Esophagus squamous epithelium (tissue), 5 donors: ENCODE measurements at places on chromosomes 5 and 9.

DNA sequence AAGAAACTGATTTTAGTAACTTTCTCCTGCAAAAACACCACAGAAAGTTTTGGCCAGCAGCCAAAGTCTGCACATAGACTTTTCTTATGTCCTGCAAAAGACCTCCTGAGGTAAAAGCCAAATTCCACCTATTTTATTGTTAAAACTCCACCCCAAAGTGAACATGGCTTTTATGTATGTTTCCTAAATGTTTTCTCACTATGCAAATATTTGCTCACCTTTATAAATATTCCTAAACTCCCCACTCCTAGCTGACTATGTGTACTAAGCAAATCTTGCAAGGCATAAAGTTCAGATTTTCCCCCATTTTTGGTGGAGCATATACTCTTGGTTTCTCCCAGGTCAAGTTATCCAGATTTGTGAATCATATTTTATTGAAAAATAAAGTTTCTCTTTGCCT is 446.2 kb downstream of the DNAH5 start:
- DNase-seq = no peak

DNA sequence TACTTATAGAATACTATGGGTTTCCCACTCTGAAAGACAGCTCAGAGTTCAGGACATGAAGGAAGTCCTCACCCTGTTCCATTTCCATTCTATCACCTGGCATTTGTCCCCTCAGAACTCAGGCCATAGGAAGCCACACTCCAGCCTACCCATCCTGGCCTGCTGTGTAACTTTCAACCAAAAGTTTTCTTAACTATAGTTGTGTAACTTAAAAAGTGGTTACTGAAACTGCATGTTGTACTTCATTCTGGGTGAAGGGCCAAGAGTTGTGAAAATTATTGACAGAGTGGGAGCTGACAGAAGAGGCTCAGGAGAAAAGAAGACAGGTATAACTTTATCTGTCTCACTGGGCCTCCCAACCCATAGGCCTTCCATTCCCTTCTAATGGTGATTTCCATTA is 212.5 kb downstream of the RAB3C start:
- no peak for DNase-seq

GRCh38 chr5:6752236-6752635 is 39.0 kb downstream of the TENT4A start:
- no peak for DNase-seq

GRCh38 chr5:131239686-131240085 is 24.2 kb upstream of the CDC42SE2 start:
- DNase-seq = no peak

DNA sequence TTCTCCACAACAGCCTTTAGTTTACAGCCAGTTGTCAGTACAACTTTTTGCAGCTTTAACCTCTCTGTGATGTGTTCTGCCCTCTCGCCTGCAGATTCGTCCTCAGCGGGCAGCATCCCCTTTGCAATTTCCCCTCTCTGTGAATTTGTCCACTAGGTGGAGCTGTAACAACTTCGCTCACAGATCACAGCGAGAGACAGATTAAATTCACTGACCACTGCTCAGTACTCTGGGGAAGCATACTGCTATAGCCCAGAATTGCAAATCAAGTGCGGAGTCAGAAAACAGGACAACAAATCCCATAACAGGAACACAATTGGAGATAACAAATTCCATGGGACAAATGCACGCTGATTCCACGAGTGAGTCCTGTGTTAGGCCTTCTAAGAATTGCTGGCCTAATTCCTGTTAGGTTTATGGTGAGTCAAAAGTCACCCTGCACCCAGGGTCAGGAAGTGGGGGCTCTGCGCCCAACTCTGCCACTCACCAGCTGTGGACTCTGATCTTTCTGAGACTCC is 2124.9 kb downstream of the MAT2B start:
- DNase-seq = no peak

DNA sequence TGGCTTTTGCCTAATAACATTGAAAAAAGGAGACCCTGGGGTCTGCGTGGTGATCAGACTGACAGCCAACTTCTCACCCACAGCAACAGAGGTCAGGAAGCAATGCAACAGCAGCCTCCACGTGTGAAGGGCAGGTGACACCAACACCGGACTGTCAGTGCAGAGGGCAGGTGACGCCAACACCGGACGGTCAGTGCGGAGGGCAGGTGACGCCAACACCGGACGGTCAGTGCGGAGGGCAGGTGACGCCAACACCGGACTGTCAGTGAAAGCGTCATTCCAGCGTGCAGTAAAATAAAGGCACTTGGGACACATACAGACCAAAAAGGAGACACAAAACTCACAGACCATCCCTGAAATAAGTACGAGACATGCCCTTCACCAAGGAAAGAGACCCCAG is 37.2 kb upstream of the CEP72 start:
- DNase-seq = no peak

DNA sequence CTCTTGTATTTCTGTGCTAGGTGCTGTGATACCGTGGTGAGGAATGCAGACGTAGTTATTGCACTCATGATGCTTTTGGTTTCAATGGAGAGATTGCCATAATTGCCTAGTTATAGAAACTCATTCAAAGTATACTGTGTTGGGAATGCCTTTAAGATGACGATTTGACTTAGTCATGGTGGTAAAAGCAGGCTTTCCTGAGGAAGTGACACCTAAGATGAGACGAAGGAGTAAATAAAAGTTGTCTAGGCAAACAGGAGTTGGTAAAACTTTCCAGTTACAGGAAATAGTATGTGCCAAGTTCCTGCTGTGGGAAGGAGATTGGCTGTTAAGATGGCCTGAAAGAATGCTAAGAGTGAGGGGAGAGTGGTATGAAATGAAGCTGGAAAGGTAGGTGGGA is 48.1 kb downstream of the FOCAD start:
- no peak for DNase-seq

DNA sequence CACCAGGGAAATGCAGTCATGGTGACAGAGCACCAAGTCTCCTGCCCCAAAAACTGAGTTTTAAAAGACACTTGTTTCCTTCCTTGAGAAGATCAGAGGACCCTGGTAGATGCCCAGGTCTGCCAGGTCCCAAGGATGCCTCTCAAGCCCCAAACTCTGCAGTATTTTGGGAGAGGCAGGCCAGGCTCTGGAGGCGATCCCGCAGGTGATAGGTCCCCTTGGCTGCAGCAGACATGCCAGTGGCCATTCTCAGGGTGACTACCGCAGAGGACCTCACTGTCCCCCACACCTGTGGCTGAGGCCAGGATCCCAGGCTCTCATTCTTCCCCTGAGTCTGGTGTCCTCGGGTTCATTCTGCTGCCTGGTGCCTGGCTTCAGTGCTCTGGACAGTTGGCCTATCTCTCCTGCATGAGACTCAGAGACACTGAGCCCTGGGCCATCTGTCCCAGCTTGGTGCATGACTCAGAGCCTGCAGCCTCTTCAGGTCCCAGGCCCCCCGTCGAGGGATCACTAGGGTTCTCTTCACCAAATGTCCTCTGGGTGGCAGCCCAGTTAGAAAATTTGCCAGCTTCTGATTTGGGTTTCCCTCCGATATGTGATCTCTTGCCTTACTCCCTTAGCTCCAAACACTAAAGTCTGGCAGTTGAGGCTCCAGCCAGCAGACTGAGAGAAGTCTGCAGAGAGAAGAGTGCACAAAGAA is 59.7 kb upstream of the GARNL3 start:
- DNase-seq = no peak

GRCh38 chr9:123395276-123395688 is 39.3 kb downstream of the CRB2 start:
- DNase-seq = no peak
